CD8-positive, alpha-beta memory T cell (primary cell): ENCODE measurements at places on chromosomes 12 and 14. TPM values are rescaled to one million over a fixed set of nuclear protein-coding genes. Genes with fewer than 3 reads are reported as not detected.

GRCh38 chr14:76313852-76314251 lies 62.1 kb upstream of the ESRRB start:
- no peak for DNase-seq

DNA sequence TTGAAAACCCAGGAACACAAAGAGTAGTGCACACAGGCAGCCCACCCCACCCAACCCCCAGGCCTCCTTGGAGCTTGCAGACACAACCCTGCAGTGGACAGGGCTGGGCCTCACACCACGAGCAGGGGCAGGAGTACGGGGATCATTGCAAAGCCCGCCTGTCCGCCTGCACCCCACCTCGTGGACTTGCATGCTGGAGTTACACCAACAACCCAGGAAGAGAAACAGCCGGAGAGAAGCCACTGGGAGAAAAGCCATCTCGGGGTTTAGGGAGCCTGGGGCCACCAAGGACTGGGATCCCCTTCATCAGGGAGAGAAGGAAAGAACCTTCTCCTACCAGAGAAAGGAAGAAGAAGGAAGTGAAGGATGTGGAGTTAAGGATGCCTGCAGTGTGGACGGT lies 8.2 kb downstream of the KRT84 start:
- DNase-seq: no peak

DNA sequence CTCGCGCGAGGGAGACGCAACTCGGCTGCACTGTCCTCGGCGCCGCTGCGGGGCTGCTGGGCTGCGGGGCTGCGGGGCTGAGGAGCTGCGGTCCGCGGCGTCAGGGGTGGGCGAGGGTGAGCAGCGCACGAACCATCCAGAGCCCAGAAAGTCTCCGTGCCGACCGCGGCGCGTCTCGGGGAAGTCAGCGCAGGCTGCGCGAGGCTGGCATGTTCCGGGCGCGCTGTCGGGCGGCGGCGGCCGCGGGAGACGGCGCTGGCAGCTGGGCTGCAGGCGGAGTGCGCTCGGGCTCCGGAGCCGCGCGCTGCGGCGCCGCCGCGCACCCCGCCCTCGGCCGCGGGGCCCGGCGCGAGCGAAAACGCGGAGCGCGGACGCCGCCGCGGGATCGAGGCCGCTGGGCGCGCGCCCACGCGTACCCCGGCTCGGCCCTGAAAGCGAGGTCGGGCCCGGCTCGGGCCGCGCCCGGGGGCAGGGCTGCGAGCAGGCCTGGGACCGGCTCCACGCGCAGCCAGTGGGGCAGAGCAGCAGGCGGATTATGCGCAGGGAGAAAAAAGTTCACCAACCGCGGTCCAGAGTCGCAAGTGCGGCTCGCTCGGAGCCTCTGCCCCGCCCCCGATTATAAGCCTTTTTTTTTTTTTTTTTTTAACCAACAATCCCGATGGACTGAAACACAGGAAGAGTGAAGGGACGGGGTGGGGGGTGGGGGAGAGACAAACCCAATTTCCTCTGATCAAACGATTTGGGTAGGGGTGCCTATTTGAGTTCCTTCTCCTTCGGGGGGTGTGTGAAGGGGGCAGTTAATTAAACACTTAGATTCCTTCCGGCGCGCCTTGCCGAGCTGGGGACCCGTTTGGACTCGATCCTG lies at the start of gene PRICKLE1:
PRICKLE1 (minus strand) TSS at position 282 of the 865 bp plus-strand sequence. CDS start 117,230 bp downstream, outside the sequence.
- no peak for DNase-seq

- DNase-seq: peak; percentile 31
Measured at GRCh38 chr12:55736780-55737580, 5.9 kb upstream of the GDF11 start.

DNA sequence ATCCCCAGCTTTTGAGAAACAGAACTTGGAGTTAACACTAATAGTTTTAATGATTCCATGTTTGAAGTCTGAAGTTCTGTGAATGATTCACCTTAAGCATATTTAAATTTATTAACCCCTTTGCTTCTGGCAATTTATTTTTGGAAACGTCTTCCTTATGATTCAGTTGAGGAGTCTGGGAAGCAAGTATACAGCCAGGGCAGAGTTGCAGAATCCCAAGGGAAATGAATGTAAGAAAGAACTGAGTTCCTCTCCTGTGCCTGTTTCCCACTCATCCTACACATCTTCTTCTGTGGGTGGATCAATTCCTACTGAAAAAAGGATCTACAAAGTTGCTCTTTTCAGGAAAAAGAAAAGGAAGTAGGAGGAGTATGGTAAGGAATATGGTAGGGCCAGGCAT lies 108.2 kb upstream of the CCDC91 start:
- no peak for DNase-seq

DNA sequence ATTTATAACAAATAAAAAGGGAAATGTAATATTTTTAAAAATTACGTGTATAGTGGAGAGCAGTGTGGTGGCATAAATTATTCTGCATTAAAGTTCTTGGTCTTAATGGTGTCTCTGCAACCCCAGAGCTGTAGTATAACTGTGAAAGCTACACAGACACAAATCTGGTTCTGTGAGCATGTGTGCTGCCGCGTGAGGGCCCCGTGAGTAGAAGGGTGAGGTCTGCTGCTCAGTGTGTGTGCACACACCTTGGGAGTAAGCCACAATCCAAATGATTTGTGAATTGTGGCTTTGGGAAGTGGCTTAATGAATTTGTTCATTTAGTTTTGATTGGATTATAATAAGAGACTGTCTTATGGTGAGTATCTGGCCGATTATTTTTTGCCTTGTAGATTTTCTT lies 16.8 kb downstream of the PELI2 start:
- DNase-seq: no peak

DNA sequence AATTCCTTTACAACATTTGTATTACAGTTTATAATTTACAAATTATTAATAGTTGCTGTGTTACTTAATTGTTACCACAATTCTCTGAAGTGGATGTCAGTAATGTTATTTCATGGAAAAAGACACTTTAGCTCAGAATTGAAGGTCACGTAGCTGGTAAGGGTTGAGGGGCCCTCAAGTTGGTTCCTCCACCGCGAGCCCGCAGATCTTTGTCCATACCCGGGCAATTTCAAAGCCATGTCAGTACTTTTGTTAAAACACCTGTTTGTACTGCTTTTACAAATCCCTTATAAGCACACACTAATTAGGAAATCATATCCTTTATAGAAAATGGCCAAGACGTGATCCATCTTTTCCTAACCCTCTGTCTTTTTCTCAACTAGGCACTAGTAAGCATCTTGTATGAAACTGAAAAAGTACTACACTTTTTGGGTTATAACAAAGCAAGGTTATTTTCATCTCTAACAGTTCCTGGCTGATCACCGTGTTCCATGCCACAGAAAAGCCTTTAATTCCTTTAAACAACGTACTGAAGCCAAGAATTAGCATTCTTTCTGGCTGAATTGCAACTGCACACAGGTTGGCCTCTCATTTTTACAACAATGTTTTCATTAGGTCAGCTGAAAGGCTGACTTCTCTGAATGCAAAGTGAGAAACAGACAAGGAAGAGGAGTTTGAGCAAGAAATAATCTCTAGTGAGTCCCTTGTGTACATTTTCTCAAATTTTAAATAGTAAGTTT lies 76.1 kb downstream of the CNTN1 start:
- DNase-seq: no peak

GRCh38 chr12:52307836-52308805 lies 13.1 kb downstream of the KRT83 start:
- DNase-seq: no peak

GRCh38 chr12:124655698-124656516 lies 88.5 kb upstream of the NCOR2 start:
- DNase-seq: no peak

- DNase-seq: no peak
Measured at GRCh38 chr14:22887260-22887989, 4.4 kb downstream of the REM2 start.

DNA sequence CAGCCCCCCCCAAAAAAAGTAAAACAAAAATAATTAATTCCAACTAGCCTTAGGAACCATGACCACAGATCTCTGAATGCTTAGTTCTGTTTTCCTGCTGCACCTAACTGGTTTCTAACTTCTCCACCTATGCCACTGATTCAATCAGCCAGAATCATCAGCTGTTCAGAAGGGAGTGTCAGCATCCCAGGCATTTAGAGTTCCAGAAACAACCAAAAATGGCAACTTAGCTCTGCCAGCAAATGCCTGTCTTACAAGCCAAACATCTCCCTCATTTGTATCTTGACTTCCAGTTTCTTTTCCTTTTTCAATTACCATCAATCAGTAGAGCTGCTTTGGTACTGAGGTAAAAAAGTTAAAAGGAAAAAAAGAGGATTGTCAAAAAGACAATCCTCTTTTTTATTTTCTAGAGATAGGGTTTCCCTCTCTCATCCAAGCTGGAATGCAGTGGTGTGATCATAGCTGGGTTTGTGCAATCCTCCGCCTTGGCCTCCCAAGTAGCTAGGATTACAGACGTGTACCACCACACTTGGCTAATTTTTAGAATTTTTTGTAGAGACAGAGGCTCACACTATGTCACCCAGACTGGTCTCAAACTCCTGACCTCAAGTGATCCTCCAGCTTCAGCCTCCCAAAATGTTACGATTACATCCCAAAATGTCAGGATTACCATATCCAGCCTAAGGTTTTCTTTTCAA lies 45.2 kb upstream of the ISM2 start:
- no peak for DNase-seq

DNA sequence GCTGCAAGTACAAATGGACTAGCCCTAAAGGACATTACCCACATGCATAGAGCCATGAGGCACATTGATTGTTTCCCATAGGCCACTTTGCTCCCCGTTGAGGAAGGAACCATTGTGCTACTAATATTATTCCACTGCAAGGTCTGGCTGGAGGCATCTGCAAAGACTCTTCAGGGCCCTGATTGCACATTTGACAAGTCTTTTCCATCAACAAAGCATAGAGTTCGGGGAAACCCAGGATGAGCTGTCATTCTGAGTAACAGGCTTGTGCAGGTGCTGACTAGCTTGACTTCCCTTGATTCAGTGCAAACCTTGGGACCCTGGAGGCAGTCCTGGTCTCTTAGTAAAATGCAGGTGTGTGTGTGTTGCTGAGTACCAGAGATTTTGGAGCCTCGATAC lies 73.8 kb downstream of the SUSD6 start:
- no peak for DNase-seq

GRCh38 chr14:94334872-94335271 lies 11.7 kb upstream of the SERPINA6 start:
- no peak for DNase-seq

GRCh38 chr14:82223276-82223675 lies 689.6 kb upstream of the SEL1L start:
- DNase-seq: no peak

DNA sequence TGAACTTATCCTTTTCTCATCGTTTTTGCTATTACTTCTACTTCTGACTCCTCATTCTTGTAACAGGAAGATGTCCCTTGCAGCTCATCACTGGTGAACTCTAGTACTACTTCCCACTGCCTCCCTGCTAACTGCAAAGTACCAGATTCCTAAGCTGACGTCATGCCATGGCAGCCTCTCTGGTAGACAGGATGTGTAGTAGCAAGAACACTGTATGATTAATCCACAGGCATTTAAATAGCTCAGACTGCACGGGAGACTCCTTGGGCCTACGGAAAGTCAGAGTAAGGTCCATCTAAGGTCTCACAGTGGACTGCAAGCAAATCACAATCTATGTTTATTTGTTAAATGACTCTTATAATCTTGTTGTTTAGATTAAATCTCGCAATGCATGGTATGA lies 43.5 kb downstream of the DNAI7 start:
- DNase-seq: no peak

- no peak for DNase-seq
Measured at GRCh38 chr12:108853981-108854446, 3.4 kb downstream of the SSH1 start.

Gene NELL2
- 203 TPM for polyA plus RNA-seq

Gene TMED8
- 3.2 TPM for polyA plus RNA-seq

Gene CEP170B
- polyA plus RNA-seq: not detected

Gene RASSF9
- not detected for polyA plus RNA-seq

Gene RNASE7
- polyA plus RNA-seq: not detected

Gene ITGB7
- polyA plus RNA-seq: 292 TPM

Gene GPR68
- polyA plus RNA-seq: 22.7 TPM

Gene ASIC1
- polyA plus RNA-seq: 0.07 TPM

Gene CLEC1B
- polyA plus RNA-seq: not detected

Gene ANAPC5
- 148 TPM for polyA plus RNA-seq

Gene EDDM3A
- not detected for polyA plus RNA-seq

Gene NANOG
- not detected for polyA plus RNA-seq

Gene LTBR
- polyA plus RNA-seq: not detected

Gene MYF6
- not detected for polyA plus RNA-seq

Gene KRT77
- polyA plus RNA-seq: not detected
